Activated T-helper 1 cell treated with anti-CD3 and anti-CD28 coated beads, Interleukin-12 subunit alpha, Interleukin-12 subunit beta, Interleukin-2, Interleukin-4 antibody, amounts not matched to agents 30 ng/mL and 10 ng/mL and 1 ng/mL, durations not matched to agents 14 hours and 24 hours and 36 hours (primary cell): ENCODE measurements at places on chromosomes 5 and 9. TPM values are rescaled to one million over a fixed set of nuclear protein-coding genes. Genes with fewer than 3 reads are reported as not detected.

DNA sequence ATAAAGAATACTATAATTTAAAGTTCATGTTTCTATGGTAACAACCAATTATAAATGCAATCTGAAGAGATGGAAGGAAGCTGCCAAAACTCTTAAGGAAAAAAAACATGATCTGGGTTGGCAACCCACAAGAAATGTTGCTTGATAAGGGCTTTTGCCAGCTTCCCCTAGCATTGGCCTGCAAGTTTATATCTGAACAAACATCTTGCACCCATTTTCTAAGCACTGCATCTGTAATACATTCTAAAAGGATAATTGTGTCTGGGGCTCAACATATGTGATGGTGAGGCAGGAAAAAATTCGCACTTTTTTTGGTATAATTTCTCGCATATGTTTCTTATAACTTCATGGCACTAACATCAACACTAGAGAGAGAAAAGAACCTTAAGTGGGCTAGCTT lies 276.4 kb downstream of the FBXL7 start:
- DNase-seq, result no peak

- no peak for DNase-seq
Measured at GRCh38 chr5:132259069-132259851, 1.8 kb downstream of the PDLIM4 start.

- no peak for DNase-seq
Measured at GRCh38 chr9:107390279-107390678, 99.3 kb downstream of the KLF4 start.

GRCh38 chr5:98309785-98310598 lies 463.5 kb upstream of the RGMB start:
- peak; percentile 17 for DNase-seq

DNA sequence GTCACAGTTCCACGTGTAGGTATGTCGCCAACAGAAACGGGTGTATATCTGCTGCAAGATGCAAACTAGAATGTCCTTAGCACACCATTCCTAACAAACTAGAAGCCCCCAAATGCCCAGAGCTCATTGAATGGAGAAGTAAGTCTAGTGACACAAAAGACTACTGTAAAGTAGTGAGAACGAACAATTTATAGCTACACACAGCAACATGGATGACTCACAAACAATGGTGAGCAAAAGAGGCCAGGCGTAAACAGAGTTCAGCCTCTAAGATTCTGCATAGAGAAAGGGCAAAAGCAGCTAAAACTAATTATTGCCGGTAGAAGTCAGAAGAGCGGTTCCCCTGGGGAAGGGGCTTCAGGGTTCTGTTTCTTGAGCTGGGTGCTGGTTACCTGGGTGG lies 74.7 kb downstream of the AMBP start:
- no peak for DNase-seq

Gene OBP2B
- not detected in 2 replicates for total RNA-seq
